ENCODE measurements at places on chromosomes 1 and 21. TPM values are rescaled to one million over a fixed set of nuclear protein-coding genes. Genes with fewer than 3 reads are reported as not detected.
A peak's percentile ranks its signal among the peaks of the same experiment; 100 is the strongest.

- no peak for DNase-seq
Observed at GRCh38 chr1:107162745-107163144, 21.9 kb downstream of the NTNG1 start.

DNA sequence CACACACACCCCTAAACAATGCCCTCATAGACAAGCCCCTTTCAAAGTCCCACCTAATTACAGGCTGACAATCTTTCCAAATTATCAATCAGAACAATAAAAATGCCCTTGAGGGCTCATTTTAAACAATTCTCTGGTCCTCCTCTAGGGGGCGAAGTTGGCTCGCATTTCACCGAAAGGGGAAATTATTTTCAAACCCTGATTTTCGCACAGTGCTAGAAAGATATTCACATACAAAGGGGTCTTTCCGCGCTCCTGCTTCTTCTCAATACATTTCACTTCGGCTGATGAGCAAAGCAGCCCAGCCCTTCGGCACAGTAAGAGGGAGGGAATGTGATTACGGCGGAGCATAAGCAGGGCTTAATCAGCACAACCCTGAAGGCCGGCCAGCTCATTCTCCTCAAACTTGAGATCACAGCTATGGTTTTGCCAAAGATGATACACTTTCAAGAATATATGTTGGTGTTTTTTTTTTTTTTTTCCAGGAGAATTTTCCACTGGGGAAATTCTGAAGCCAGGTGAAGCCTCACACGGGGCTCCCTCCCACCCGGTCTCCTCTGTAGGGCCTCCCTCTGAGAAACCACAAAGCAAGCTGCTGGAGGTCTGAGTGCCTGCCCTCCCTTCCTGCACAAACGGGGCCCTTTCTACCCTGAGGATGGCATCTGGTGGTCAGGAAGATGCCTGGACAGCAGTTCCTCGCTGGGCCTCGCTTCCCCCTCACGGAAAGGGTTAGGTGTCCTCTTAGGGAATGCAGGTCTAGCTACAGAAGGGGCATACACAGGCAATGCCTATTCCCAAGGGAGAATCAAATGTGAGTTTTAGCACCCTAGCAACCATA is 66.9 kb downstream of the GNG12 start:
- peak; percentile 89 for DNase-seq

GRCh38 chr1:245086389-245086969 is 68.3 kb upstream of the KIF26B start:
- no peak for DNase-seq

GRCh38 chr21:32587120-32587519 is 1.8 kb upstream of the TCP10L start:
- no peak for DNase-seq

- DNase-seq: peak; percentile 46
Observed at GRCh38 chr1:35717911-35718476, 690 bp downstream of the C1orf216 start.

DNA sequence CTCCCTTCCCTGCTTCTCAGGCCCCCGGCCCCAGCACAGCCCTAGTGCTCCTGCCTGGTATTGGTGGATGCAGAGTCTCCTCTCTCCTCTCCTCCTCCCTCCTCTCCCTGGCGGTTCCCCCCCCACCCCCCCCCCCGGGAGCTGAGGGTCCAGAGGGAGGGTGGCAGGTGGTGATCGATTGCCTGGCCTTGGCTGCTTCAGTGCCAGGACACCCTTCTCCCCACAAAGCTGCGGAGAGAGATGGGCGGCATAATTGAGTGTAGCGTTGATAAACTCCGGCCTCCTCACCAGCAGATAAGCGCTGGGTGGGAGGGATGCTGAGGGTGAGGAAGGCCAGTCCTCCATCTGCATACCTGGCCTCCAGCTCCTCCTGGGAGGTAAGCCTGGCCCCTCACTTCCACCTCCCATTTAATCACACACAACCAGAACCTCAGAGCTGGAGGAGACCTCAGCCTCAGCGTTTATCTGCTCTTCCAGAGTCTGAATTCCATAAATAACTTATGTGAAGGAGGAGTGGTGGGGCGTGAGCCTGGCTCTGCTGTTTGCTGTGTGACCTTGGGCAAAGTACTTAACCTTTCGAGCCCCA is 60.8 kb downstream of the LRRN2 start:
- DNase-seq: no peak

DNA sequence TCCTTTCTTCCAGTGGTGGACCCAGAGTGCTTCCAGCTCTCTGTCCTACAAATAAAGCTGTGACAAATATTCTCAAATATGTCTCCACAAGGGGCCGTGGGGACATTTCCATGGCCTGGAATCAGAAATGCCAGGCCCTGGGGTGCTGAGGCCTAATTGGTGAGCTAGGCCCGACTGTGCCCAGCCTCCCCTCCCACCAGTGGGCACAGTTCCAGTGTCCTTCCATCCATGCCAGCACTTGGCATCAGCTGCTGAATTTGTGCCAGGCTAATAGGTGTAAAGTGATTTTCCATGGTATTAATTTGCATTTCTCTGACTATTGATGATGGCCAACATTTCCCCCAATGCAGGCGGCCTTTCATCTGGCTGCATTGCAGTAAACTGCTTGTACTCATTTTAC is 48.5 kb upstream of the B3GALT5 start:
- peak; percentile 33 for DNase-seq

PTPN7 gene
- 0.63 TPM for polyA plus RNA-seq

ANKRD34A gene
- 0.86 TPM for polyA plus RNA-seq

Data from muscle of back (tissue), 13 donors.